ENCODE measurements at places on chromosomes 1 and 21.
A peak's percentile ranks its signal among the peaks of the same experiment; 100 is the strongest.

DNA sequence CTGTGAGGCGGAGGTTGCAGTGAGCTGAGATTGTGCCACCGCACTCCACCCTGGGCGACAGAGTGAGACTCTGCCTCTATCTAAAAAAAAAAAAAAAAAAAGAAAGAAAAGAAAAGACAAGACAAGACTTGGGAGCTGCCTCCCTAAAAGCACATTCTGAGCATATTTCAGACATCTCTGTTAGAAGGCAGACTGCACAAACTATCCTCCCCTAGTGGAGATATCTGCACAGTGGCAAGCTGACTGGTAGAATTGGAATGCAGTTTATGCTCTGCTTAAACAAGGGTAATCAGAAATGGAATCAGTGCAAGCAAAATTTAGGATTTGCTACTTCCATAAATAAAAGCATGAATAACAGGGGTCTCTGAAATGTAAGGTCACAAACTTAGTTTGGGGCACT lies 31.8 kb downstream of the GNG4 start:
- no peak for DNase-seq

GRCh38 chr1:37486680-37487618 lies 12.6 kb downstream of the ZC3H12A start:
- peak; percentile 87 for DNase-seq

GRCh38 chr1:98205291-98206017 lies 284.6 kb upstream of the DPYD start:
- no peak for DNase-seq

DNA sequence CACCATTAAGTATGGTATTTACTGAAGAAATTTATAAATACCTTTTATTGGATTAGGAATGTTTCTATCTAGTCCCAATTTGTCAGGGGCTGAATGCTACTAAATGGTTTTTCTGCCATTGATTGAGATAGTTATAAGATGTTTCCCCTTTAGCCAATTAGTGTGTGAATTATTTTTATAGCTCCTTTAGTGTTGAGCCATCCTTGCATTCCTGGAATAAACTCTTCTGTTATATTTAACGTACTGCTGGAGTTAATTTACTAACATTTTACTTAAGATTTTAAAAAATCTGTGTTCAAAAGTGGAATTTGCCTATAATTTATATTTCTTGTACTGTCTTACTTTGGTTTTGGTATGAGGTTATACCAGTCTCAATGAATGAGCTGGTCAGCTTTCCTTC lies 25.4 kb upstream of the LRRC3 start:
- no peak for DNase-seq

- no peak for DNase-seq
Observed at GRCh38 chr1:11920239-11920903, 5.9 kb downstream of the KIAA2013 start.

DNA sequence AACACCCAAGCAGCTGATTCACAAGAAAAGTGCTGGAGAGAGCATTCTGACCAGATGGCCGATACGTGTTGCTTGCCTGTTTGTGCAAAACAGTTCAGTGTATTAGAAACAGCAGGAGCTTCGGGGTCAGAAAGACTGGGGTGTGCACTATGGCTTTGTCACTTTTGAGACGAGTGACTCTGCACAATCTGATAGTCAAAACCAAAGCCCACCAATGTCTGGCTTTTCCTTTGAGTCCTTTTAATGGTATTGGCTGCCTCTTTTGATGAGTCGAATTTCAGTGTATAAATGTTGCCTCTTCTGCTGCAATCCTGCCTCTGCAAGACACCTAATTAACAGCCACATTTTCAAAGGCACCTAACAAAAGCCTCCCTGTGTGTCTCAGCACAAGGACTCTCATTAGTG lies 444.6 kb downstream of the AJAP1 start:
- no peak for DNase-seq

- no peak for DNase-seq
Observed at GRCh38 chr1:245493029-245493428, 338.2 kb downstream of the KIF26B start.

DNA sequence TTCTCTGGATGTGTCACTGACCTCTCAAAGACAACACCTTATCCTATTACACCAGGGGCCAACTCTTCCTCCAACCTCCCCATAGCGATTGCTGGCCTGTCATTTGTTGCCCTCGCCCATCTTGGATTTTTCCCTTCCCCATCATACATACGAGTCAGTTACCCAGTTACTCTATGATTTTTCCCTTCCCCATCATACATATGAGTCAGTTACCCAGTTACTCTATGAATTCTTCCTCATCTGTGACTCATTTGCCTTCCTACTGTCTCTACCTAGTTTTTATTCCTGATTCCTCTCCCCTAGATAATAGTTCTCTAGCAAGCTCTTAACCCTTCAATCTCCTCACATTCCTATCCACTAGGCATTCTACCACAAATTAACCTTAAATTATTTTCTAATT lies 178.8 kb downstream of the NR5A2 start:
- DNase-seq, result peak; percentile 16

All from activated CD4-positive, alpha-beta T cell treated with anti-CD3 and anti-CD28 coated beads for 36 hours (primary cell).